Stimulated activated naive CD8-positive, alpha-beta T cell treated with anti-CD3 and anti-CD28 coated beads, Interleukin-15, amount 100 ng/mL, for 72 hours (primary cell): ENCODE measurements at places on chromosomes 7 and 10.

GRCh38 chr7:25897261-25897782 lies 254.7 kb upstream of the NFE2L3 start:
- DNase-seq = no peak

- DNase-seq = no peak
Observed at GRCh38 chr10:7314170-7314569, 96.7 kb downstream of the SFMBT2 start.

GRCh38 chr10:25178411-25178810 lies 3.6 kb downstream of the GPR158 start:
- DNase-seq = no peak

DNA sequence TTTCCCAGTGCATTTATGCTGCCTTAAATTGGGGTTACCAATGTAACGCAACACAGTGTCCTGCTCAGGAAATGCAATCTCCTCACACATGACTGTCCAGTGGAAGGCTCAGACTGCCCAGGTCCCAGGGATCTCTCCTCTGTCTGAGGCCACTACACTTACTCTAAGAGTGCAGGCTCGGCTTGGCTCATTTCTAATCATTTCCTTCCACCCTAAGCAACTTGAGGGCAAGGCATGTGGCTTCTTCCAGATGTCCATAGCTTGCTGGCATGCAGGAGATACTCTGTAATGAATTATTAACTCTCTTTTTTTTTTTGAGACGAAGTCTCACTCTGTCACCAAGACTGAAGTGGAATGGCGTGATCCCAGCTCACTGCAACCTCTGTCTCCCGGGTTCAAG lies 23.7 kb downstream of the PLAC9 start:
- no peak for DNase-seq

- DNase-seq = no peak
Observed at GRCh38 chr10:124235232-124235631, 141.8 kb upstream of the CHST15 start.

GRCh38 chr10:4671451-4672145 lies 154.4 kb upstream of the AKR1E2 start:
- DNase-seq = no peak

- no peak for DNase-seq
Observed at GRCh38 chr7:126657599-126658358, 595.0 kb downstream of the GRM8 start.

GRCh38 chr10:7605565-7606295 lies 61.0 kb downstream of the ITIH5 start:
- DNase-seq = no peak

GRCh38 chr10:95785317-95785716 lies 29.4 kb downstream of the ENTPD1 start:
- no peak for DNase-seq

DNA sequence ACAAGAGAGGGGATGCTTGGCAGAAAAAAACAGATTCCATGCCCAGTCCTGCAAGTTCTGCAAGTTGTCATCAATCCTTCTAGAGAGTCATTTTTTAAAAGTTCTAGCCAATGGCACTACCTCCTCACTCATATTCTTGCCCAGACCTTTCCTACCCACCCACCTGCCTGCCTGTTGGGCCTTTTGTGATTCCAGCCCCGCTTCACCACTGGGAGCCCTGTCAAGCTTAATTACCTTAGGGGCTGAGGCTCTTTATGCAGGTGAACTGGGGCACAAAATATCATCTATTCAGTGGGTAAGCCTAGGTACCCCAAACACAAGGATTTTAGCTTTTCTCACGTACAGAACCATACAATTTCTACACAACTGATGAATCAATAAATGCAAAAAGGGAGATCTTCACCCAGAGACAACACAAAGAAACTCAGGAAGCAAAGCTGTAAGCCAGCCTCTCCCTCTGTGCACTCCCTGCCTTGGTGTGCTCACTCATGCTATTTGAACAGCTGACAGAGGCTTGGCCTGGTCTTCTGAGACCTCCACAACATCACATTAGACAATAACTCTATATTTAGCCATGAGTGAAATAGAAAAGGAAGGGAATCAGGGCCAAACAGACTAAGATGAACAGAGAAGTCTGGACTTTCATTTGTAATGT lies 222.6 kb downstream of the HTR7 start:
- DNase-seq = no peak

DNA sequence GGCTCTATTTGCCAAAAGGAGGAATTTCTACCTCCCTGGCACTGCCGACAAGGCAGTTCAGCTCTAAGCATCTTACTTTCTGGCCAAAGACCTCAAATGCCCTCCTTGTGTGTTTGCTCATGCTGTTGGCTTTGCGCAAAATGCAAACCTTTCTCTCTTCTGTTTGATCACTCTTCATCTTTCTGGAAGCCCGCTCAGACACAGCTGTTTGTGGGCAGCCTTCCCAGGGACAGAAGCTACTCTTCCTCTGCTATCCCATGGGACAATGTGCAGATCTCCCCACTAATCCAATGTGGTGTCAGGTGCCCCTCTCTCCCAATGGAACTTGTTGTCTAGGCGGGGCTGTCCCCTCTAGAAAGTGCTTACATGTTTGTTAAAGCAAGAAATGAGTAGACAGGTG lies 278.7 kb downstream of the CCSER2 start:
- no peak for DNase-seq

- DNase-seq = no peak
Observed at GRCh38 chr10:103466734-103467133, 8.0 kb upstream of the CALHM1 start.

- DNase-seq = peak; percentile 37
Observed at GRCh38 chr7:112449353-112449752, 907 bp upstream of the IFRD1 start.

- DNase-seq = no peak
Observed at GRCh38 chr10:131925011-131925649, 24.3 kb downstream of the PPP2R2D start.

- no peak for DNase-seq
Observed at GRCh38 chr10:79329529-79329928, 17.7 kb upstream of the PPIF start.

GRCh38 chr10:14507176-14507575 lies 176.5 kb upstream of the FRMD4A start:
- peak; percentile 48 for DNase-seq

DNA sequence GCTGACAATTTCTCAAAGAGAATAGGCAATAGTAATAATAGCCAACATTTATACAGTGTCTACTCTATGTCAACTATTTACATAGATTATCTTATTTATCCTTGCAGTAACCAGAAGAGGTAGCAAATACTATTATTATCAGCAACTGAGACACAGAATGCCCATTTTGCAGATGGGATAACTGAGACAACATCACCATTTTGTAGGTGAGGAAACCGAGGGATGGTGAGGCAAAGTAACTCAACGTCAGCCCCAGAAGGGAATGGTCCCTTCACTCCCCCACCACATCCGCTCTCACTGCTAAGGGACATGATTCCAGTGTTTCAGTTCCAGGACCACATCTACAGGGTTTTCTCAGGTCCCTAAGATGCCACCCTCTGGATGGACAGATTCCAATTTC lies 261.2 kb upstream of the NEBL start:
- no peak for DNase-seq

DNA sequence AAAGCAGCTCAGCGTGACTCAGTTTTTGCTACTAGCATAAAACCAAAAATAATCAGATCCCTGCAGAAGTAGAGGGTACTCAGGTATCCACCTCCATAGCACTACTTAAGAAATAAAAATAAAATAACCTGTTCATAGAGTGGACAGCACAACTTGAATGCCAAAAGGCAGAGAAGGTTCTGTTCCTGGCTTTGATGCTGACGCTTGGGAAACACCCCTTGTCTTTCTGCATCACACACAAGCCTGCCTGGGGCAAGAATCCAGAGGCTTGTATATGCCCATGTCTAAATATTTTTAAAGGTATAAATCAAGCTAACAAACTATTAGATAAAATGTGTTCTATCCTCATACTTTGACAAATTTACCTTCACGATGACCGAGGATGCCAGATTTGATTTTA lies 207.3 kb downstream of the KIAA1217 start:
- DNase-seq = no peak

GRCh38 chr10:76055963-76056362 lies 624.5 kb downstream of the LRMDA start:
- no peak for DNase-seq

GRCh38 chr10:4771554-4772201 lies 54.3 kb upstream of the AKR1E2 start:
- DNase-seq = no peak

- DNase-seq = no peak
Observed at GRCh38 chr10:132538790-132539421, 1.3 kb downstream of the INPP5A start.

GRCh38 chr7:11540271-11540761 lies 291.7 kb downstream of the THSD7A start:
- DNase-seq = no peak

DNA sequence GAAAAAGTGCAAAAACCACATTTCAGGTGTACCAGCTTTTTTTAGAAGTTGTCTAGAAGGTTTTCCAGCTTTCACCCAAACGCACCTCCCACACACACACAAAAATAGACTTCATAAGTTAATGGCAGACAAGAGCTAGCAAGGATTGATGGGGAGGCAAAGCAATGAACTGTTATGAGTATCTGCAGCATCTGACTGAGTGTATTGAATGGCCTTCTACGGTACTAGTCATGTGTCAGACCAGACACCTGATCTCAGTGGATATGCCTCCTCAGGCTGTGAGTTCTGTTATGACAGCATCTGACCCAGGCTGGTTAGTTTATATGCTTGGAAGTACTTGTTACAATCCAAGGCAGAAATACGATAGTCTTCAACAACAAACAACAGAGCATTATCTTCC lies 406.1 kb upstream of the AUTS2 start:
- no peak for DNase-seq

- no peak for DNase-seq
Observed at GRCh38 chr7:66170309-66171231, 34.6 kb upstream of the TPST1 start.

DNA sequence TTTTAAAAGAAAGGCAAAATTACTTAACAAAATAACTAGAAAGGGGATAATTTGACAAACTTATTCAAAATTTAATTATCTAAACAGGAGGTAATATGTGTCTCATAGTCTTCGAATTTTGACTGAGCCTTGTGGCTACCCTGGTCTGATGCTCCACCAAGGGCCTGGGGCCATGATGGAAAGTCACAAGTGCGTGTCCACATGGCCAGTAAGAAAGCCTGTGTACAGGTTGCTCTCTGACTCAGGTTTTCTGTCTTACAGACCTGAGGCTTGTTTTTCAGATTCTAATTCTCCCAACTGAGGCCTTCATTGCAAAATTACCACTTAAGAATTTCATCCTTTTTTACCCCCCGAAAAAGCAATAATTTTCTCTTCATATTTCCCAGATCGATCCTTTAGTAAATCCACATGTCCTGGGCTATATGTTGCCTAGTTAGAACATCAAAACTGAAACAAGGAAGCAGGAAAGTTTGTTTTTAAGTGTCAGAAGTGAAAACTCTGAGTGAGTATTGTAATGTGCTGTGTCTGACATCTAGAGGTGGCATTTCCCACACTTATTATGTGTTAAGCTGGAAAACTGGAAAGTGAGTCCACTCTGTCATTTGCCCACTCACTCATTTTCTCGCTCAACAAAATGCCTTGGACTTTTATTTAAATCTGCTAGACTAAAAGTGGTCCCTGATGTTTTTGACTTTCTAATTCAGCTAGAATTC lies 10.0 kb downstream of the CYP3A43 start:
- DNase-seq = no peak

DNA sequence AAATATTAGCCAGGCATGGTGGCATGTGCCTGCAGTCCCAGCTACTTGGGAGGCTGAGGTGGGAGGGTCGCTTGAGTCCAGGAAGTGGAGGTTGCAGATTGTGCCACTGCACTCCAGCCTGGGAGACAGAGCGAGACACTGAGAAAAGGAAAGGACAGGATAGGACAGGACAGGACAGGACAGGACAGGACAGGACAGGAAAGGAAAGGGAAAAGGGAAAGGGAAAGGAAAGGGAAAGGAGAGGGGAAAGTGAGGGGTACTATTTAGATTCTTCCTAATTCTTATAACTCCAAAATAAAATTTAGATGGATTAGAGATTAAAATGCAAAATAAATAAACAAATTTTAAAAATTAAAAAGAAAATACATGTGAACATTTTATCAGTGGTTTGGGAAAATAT lies 58.7 kb downstream of the PIK3AP1 start:
- no peak for DNase-seq

- no peak for DNase-seq
Observed at GRCh38 chr10:77381750-77382149, 255.9 kb downstream of the KCNMA1 start.

DNA sequence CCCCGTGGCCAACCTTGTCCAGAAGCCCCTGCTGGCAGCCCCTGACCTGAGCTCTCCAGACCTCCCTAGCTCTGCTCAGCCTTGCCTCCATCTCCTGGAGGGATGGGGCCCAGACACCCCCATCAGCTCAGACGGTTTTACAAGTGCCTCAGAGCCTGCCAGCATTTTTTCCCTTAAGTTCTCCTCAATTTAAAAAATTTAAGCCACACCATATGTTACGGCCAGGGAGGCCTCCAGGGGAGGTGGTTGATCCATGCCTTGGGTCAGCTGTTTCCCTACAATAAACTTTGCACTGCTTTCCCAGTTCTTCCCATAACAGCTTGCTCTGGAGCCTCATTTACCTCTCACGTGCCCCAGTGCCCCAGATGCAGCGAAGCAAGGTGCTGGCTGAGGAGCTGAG lies 143.5 kb downstream of the RGS10 start:
- DNase-seq = no peak

DNA sequence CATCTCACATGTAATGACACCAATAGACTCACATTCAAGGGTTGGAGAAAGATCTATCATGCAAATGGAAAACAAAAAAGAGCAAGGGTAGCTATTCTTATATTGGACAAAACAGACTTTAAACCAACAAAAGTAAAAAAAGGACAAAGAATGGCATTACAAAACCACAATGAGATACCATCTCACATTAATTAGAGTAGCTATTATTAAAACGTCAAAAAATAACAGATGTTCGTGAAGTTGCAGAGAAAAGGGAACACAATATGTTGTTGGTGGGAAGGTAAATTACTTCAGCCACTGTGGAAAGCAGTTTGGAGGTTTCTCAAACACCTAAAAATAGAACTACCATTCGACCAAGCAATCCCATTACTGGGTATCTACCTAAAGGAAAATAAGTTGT lies 197.0 kb downstream of the SNX13 start:
- no peak for DNase-seq

DNA sequence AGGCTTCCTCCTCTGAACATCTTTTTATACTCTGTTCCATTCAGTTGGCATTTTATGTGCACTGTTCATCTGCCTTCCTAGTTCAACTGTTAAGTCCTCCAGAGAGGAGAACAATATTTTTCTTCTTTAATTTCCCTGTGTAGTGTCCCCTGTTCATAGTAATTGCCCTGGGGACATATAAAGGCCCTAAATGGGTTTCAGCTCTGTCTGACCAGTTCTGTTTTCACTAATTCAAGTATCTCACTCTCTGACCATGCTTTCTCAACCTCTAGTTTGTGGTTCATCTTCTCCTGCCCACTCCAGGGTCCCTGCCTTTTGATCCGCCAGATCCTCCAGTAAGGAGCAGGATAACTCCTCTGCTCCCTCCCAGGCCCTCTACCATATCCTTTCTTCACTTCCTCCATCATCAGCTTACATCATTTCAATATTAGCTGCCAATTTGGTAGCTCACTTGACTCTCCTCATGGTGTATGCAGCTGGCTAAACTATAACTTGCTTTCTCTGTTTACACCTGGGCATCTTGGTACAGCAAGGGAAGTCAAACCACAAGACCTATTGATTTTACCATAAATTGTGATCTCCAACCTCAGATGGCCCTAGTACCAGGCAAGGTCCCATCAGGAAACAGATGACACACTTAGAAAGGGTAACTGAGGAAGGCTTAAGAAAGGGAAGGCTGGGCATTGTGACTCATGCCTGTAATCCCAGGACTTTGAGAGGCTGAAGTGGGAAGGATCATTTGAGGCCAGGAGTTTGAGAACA lies 17.7 kb upstream of the C10orf67 start:
- no peak for DNase-seq
